ENCODE measurements at places on chromosomes 2 and 18. TPM values are rescaled to one million over a fixed set of nuclear protein-coding genes. Genes with fewer than 3 reads are reported as not detected.

EVA1A gene
- not detected for total RNA-seq

SLC19A3 gene
- not detected for total RNA-seq

KRTCAP3 gene
- 4.6 TPM for total RNA-seq

SPRED2 gene
- total RNA-seq, result 4.9 TPM

C2orf81 gene
- total RNA-seq, result 3.8 TPM

SLC5A7 gene
- not detected for total RNA-seq

CFAP65 gene
- total RNA-seq, result not detected

UGT1A3 gene
- total RNA-seq, result not detected

SDC1 gene
- 0.19 TPM for total RNA-seq

ANO7 gene
- 3.1 TPM for total RNA-seq

CSRNP3 gene
- total RNA-seq, result not detected

DSC1 gene
- total RNA-seq, result 0.04 TPM

SERPINB4 gene
- not detected for total RNA-seq

OSBPL6 gene
- 2.7 TPM for total RNA-seq

LRRTM4 gene
- total RNA-seq, result not detected

SPAST gene
- 18.8 TPM for total RNA-seq

UPP2 gene
- total RNA-seq, result not detected

LYG2 gene
- not detected for total RNA-seq

CCDC74B gene
- 1.1 TPM for total RNA-seq

LRRC30 gene
- total RNA-seq, result not detected

TEKT4 gene
- not detected for total RNA-seq

CTIF gene
- total RNA-seq, result 6.9 TPM

GALNT13 gene
- not detected for total RNA-seq

ASXL3 gene
- not detected for total RNA-seq

IL36G gene
- not detected for total RNA-seq
